COLO829 (cell line): ENCODE measurements at places on chromosomes 7 and 10.

GRCh38 chr7:137960020-137960419 is 41.9 kb downstream of the CREB3L2 start:
- no peak for DNase-seq

DNA sequence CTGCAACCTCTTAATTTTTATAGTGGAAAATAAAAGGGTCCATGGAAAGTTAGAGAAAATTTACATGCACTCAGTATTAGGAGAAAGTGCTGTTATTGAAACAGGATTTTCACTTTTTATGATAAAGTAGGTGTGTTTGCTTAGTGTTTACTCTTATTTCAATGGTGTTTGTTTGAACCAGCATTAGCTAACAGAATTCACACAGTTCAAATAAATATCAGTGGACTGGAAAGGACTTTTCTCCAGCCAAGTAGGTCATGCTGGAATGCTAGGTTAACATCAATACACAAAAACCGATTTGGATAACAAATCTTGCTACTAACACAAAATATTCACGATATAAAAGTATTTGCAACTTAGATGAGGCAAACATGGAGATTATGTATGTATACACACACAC is 49.4 kb upstream of the BET1 start:
- DNase-seq, result no peak

DNA sequence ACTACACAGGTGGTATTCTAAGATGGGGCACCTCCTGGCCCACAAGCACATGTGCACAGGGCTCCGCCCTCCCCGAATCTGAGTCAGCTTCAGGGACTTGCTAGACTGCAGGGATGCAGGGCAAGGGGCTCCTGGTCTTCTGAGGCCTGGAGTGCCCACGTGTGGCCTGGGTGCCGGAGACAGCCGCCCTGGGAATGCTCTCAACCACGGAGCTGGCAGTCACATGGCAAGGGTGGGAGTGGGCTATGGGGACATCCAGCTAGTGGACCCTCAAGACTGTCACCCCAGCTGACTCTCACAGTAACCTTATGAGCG is 42.7 kb downstream of the CFAP46 start:
- DNase-seq, result no peak

DNA sequence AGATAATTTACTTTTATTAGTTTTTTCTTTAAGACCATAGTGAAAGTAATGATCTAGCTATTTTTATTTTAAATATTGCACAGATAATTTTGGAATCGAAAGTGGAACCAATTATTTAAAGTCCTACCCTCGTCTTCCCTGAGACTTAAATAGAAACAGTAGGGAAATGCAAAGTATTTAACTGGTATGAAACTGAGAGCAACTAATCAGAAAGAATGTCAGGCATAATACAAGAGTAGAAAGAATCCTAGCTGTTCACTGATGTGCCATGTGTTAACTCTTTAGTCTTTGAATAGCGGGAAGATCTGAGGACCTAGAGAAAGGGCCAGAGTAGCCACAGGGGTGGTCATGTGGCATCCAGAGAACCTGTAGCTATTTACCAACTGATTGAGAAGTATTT is 630.0 kb downstream of the NRG3 start:
- no peak for DNase-seq

DNA sequence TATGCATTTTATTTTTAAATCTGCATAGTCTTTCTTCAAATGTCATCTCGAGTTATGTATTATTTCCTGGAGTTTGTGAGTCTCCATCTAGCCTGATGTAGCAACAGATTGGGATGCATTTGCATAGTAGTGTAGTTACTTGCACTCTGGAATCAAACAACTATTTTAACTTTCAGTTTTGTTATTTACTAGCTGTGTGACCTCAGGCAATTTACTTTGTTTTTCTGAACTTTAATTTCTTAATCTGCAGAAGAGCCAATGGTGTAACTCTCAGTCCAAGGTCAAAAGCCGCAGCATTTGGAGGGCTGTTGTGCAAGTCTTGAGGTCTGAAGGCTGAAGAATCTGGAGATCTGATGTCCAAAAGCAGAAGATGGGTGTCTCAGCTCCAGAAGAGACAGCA is 175.8 kb upstream of the SORCS1 start:
- DNase-seq, result no peak

DNA sequence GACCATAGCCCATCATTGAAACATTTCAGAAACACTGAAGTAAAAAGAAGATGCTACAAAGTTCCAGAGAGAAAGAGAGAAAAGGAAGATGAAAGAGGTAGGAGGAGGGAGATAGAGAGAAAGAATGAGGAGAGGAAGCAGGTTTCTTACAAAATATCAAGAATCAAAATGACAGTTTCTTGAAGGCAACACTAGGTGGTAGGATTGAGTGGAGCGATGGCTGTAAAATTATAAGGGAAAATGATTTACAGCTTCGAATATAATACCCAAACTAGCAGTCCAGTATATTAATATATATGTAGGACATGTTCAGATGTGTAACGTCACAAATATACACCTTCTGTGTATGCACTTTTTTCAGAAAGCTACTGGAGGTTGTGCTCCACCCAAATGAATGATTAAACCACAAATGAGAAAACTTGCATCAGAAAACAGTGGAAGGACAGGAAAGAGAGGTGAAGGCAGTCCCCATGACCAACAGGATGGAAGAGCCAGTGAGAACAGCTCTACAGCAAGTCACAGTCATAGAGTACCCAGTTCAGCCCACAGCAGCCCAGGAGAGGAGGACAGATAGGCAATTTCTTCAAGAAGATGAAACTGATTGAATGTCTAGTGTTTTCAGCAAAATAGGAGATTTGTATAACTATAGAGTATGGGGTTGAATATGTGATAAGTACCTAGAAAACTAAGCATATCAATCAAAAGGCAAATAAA is 151.5 kb upstream of the TARP start:
- DNase-seq, result no peak

GRCh38 chr10:17085011-17085725 is 44.4 kb downstream of the CUBN start:
- DNase-seq, result no peak

GRCh38 chr10:3006093-3006492 is 61.3 kb upstream of the PFKP start:
- no peak for DNase-seq

DNA sequence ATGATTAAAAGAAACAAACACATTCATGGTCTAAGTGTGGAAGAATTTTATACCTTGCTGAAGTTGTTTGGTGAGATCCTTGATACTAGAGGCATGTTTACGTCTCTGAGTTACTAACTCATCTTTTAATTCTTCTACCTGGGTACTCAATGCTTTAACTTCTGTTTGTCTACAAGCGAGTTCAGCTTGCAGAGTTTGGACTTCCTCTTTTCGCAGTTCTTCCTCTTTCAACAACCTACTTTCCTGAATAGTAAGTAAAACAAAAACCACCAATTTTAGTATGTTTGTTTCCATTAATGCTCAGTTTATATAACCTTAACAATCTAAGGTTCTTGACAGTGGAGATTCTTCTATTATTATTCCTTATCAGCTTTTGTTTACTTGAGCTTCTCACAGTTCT is 42.9 kb downstream of the CCDC186 start:
- no peak for DNase-seq
